ENCODE measurements at places on chromosomes 4 and X.
A peak's percentile ranks its signal among the peaks of the same experiment; 100 is the strongest.

DNA sequence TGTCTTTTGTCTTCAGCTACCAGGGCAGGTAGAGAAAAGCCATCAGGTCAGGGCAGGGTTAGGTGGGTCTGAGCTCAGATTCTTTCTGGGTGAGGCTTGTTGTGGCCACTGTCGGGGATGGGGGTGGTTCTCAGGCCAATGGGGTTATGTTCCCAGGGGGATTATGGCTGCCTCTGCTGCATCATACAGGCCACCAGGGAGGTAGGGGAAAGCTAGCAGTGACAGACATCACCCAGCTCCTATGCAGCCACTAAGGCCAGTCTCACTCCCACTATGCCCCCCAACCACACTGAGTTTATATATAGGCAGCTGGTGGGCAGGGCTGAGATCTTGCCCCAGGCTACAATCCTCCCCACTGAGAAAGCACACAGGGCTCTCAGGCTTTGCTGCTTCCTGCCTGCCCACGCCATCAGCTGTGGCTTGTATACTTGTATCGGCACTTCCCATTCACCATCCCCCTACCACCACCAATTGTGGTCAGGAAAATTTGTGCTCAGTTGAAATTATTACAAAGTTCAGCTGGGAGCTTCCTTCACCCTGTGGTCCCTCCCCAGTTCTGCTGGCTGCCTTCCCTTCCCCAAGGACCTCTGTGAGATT is 72.6 kb upstream of the PTPN13 start:
- no peak for DNase-seq

DNA sequence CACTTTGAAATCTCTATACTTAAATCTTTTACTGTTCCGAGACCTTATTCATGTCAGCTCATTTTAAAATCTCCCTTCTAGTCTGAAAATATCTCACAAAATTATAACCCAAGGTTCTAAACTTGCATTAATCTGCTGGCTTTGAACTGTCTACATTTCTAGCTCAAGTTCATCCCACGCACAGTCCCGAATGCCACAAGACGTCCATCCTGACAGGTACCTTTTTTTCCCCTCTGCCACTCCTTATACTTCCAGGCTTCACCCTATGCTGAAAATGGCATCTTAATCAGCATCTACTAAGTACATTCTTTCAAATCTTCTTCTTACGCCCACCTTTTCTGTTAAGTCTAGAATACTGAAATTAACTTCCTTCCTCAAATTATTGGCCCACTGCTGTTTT is 259.2 kb upstream of the GALNTL6 start:
- no peak for DNase-seq

DNA sequence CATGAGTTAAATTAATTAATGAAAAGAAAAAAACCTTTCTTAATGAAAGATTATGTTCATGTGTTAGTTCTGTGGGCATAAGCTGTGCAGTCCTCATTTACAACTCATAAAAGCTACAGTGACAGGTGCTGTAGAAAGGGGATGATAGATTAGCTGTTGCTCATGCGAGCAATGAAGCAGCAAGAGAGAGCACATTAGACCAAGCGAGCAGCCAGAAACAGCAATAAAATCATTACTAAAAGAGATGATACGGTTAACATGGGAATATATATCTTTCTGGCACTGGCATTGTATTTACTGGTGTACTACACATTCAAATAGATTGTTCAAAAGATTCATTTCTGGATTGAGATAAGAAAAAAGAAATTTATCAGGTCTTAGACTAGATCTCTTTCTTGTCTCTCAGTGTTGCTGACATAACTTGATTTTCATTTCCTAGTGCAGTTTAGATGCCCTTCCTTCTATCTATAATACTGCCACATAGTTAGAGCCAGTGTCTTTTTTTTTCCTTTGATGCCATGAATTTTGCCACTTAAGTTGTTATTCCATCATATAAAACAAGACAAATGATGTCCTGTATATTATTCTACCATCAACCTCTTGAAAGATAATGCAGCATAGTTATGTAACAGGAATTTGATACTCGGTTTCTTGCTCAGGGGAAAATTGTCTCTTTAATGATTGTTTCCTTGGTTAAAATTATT is 164.6 kb downstream of the BANK1 start:
- DNase-seq = no peak

DNA sequence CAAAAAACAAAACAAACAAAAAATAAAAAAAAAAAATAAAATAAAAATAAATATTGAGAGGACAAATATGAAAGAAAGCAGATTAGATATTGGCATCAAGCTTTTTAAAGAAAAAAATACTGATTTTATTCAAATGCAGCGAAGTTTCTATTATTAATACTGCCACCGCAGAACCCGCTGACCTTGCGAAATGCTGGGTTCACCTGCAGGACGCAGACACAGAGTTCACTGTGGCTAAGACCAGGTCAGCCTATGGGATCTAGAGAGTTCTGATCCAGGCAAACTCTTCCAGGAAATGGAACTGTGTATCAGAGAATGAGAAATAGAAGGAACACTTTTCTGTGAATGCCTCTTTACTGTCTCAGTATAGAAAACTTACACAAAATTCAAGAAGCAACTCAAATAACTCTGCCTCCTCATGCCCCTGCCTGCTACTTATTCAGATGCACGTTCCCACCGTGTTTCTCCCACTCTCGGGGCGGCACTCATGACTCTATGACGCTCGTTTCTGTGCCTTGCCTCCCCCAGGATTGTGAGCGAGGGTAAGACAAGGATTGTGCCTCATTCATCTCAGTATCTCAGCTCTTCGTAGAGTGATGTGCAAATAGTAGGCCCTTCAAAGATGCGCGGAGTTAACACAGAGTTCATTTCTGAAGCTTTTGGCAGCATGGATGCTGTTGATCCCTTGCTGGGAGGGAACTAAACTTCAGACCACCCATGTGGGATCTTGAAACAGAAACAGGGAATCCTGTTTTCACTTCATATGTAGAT is 44.1 kb upstream of the TLR3 start:
- no peak for DNase-seq

GRCh38 chr4:4532371-4533154 is 9.3 kb downstream of the STX18 start:
- DNase-seq = no peak

DNA sequence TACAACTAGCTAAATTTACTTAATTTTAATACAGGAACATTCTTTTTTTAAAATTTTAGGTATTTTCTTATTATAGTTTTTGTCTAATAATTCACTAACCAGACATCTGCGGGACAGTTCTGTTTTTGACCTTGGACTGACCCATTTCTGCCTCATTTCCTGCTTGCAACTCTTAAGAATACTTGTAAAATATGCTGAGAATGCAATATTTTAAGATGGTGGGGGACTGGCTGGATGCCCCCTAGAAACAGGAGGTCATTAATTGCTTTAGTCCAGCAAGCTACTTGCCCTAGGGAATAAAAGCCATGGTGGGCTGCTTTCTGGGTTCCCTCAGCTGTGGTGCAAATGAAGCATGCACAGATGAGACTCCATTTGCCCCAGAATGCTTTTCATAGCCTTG is 2348.4 kb downstream of the PCDH7 start:
- DNase-seq = no peak

GRCh38 chr4:3718462-3718861 is 47.7 kb upstream of the ADRA2C start:
- DNase-seq = no peak

DNA sequence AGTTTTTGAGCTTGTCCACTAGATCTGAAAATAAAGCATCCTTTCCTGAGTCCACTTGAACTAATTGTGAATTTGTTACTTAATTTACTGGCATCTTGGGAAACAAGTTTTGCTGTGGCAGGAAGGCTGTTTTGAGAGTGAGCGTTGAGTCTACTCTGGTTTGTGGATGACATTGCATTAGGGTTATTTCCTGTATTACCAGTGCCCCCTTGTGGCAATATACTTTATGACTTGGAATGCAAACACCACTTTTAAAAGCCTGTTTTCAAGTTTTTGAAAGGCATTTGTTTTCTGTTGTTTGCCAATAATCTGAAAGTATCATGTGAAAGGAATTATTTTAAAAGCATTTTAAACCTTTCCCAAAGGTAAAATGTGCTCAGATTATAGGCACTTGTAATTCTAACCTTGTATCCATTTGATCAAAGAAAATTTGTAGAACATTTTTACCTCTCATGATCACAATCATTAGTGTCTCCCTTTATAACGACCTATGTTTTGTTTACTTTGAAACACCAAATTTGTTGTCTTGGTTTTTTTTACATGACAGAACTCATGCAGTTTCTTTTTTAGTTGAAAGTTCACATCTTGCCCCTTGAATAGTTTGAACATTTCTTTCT is 18.0 kb upstream of the CYP2U1 start:
- DNase-seq = no peak

DNA sequence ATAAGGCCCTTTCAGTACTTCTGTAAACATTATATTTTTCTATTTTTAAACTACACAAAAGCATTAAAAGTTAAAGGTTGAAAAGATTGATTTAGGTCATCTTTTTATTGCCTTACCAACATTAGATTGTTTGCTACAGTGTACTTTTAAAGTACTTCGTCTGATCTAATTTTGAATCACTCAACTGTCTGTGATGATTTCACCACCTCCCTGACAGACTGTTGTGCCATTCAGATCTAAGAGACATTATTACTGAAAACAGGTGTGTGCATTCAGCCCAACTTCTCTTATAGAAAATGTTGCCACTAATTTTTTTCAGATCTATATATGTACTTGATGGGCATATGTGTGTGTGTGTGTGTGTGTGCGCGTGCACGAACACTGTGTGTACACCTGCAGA is 39.3 kb downstream of the GASK1B start:
- DNase-seq = no peak

- no peak for DNase-seq
Measured at GRCh38 chr4:53019485-53020382, 157.6 kb downstream of the RASL11B start.

DNA sequence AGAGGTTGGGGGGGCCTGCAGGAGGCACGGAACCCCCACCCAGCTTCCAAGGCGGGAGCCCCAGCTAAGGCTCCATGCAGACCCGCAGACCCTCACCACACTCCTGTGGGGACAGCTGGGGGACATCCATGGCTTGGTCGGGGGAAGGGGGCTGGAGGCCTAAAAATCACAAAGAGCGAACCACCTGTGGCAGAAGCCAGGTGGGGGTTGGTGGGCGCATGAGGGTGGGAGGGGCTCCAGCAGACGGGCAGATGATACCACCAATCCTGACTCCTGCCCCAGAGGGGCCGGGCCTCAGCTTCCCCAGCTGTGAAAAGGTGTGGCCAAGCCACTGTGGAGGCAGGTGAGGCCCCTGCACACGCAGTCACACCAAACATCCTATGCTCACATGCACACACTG is 111.6 kb downstream of the FAM53A start:
- no peak for DNase-seq

- DNase-seq = no peak
Measured at GRCh38 chr4:98710831-98711230, 52.4 kb upstream of the TSPAN5 start.

DNA sequence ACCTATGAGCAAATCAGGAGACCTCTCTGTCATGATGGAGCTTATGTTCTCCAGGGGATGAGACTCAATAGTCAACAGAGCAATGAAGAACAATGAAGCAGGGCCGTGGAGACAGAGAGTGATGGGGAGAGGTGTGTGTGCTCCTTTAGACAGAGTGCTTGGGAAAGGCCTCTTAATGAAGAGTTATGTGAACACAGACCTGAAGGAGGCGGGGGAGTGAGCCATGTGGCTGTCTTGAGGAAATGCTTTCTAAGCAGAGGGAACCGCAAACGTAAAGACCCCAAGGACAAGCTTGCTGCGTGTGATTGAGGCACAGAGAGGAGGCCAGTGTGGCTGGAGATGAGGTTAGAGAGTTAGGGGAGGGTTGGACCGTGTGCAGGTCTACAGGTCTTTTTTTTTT is 53.1 kb downstream of the CHRNA9 start:
- no peak for DNase-seq

GRCh38 chr4:187064033-187064432 is 340.4 kb upstream of the FAT1 start:
- no peak for DNase-seq

GRCh38 chrX:41621222-41621723 is 67.5 kb upstream of the GPR34 start:
- DNase-seq = no peak

GRCh38 chrX:20681683-20682082 is 415.0 kb upstream of the RPS6KA3 start:
- DNase-seq = no peak

DNA sequence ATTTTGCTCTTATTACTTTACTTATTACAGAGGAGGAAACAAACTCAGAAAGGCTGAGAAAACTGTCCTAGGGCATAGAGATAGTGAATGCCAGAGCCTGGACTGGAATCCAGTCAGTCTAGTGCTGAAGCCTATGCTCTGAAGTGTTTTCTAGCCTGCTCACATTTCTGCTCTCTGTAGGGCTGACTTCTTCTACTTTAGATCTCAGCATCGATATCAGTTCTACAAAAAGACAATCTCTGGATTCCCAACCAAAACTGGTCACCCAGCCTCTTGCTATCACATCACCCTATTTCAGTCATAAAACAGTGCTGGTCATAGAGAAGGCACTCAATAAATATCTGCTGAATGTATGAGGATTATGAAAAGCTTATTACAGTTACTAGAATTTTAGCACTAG is 87.2 kb downstream of the FAM13A start:
- DNase-seq = no peak

- no peak for DNase-seq
Measured at GRCh38 chr4:71229477-71230270, 109.1 kb upstream of the SLC4A4 start.

- peak; percentile 71 for DNase-seq
Measured at GRCh38 chr4:158823461-158823873, 54.6 kb downstream of the FNIP2 start.

DNA sequence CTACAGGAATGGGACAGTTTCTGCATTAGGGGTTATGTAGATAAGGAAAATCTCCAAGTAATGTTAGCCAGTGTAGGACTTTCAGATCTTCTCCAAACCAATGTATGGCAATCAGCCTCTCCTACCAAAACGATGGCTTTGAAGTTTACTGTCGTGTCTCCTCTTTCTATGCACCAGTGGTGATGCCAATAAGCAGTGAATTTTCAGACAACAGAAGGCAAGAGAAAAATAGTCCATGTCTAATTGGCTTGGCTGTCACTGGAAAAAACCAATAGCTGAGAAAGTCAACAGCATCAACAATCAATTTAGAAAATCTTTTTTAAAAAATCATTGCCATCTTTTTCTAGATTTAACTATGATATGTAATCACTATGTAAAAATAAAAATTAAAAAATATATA is 35.0 kb downstream of the LIMCH1 start:
- no peak for DNase-seq

DNA sequence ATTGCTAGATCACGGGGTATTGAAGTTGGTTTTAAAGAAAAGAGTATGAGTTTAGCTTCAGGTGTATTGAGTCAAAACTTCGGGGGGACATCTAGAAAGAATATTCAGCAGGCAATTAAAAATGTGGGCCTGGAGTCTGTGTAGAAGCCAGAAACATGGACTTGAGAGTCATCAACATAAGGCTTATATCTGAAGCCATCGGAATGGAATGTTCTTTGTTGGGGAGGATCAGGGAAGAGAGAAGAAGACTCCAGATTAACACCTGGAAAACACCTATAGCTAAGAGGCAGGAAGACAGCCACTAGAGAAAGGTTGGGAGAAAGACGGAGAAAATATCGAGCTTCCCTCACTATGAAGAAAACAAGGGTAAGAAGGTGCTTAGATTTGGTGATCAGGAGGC is 69.5 kb downstream of the BEND2 start:
- DNase-seq = no peak

- DNase-seq = no peak
Measured at GRCh38 chrX:137212078-137212632, 178.4 kb upstream of the GPR101 start.
